ENCODE measurements at places on chromosomes 3 and 15. TPM values are rescaled to one million over a fixed set of nuclear protein-coding genes. Genes with fewer than 3 reads are reported as not detected.

GRCh38 chr3:6074952-6075351 lies 786.0 kb upstream of the GRM7 start:
- DNase-seq: no peak

DNA sequence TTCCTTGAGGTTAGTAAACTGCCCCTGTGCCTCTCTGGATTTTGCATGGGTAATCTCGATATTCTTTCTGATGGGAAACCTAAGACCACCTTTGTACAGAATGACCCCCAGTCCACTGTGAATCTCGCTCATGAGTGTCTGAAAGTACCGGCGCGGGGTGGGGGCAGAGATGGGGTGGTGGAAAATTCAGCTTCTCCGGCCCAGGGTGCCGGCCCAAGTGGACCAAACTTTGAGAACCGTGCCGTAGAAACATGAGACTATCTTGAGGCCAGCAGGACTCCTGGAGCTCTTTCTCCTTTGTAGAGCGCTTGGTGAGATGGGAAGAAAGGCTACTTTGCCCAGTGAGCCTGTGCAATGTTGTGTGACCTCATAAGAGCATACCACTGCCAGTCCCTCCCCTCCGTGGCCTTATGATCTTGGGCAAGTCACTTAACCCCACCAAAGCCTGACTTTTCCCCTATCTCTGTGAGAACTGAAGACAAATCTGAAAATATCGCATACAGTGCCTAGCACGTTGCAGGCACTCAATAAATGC lies 40.4 kb upstream of the VEPH1 start:
- no peak for DNase-seq

SMAD6 gene
- total RNA-seq: 4.4 TPM

DNA sequence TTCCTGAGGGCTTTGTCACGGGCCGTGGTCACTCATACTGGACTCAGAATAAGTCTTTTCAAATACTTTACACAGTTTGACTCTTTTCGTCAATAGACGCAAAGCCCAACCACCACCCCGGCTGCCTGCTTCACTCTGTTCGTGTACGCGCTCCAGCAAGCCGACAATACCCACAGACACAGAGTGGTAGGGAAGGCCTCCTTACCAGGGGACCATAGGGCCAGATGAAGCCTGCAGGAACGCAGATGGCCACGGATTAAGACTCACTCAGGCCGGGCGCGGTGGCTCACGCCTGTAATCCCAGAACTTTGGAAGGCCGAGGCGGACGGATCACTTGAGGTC lies 29.7 kb downstream of the EFCAB12 start:
- no peak for DNase-seq

DNA sequence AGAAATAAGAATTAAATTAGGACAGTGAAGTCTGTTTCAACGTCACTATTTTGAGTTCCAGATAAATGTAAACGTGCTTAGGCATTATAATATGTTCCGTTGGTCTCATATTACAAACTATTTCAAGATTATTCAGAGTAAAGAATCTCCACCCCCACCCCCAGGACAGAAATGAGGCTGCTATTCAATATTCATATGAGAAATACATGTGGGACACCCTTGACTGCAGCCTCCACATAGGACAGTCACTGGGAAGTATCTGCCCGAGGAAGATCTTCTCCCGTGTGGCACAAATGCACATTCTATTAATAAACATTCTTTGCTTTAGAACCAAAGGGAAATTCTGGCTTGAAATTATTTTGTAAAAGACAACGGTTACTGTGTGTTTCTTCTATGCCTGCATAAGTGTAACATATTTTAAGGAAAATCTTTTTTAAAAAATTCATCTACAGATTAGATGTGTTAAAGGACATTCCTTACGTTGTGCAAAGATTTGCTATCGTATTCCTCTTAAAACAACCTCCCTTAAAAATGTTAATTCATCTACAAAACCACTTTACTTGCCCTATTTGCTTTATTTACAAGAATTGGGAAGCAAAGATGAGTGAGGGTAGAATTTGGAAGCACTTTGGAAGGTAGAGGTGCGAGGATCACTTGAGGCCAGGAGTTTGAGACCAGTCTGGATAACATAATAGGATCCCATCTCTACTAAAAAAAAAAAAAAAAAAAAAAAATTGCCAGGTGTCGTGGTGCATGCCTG lies 148.3 kb upstream of the SOX14 start:
- no peak for DNase-seq

- DNase-seq: peak; percentile 21
These were observed 522 bp downstream of the MED12L start for GRCh38 chr3:151085889-151086483.

ZKSCAN7 gene
- total RNA-seq: 2.1 TPM

SH2D7 gene
- not detected for total RNA-seq

SPINK8 gene
- total RNA-seq: not detected

DNA sequence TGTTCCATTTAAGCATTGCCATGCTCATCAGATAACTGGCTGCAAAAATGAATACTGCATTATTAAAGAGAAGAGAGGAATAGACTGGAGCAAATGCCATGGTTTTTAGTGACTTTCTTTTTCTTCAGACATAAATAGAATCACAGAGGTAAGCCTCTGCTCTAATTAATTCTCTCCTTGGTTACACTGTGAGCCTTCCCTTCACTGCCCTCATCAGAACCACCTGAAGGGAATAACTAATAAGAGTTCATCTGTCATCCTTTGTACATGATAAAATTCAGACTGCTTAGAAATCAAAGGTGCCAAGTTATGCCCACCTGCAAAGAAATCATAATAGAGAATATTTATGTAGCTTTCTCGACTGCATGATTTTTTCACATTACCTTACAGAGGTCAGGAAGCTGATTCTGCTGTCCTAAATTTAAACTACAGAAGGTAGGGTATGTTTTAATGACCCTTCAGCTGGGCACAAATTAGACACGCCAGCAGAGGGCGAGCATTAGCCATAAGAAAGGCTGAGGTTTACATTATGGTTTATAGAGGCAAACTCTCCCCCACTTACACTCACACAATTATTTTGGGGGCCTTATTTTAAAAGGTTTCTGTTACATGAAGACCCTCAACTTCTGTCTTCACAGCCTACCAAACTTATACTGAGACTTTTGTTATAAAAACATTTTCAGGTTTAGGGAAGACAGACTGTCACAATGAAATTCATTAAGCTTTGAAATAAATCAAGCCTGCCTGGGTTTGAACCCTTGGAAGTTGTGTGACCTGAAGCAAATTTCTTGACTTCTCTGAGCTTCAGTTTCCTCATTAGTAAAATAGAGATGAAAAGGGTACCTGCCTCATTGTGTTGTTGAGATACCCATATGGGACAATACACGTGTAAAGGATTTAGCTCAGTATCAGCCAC lies 15.3 kb upstream of the UNC13C start:
- DNase-seq: no peak

ASB14 gene
- total RNA-seq: 0.76 TPM

ALPK3 gene
- 461 TPM for total RNA-seq

GRCh38 chr3:71307991-71308697 lies 275.4 kb downstream of the FOXP1 start:
- no peak for DNase-seq

C3orf22 gene
- total RNA-seq: 0.12 TPM

AZI2 gene
- total RNA-seq: 63.8 TPM

DNA sequence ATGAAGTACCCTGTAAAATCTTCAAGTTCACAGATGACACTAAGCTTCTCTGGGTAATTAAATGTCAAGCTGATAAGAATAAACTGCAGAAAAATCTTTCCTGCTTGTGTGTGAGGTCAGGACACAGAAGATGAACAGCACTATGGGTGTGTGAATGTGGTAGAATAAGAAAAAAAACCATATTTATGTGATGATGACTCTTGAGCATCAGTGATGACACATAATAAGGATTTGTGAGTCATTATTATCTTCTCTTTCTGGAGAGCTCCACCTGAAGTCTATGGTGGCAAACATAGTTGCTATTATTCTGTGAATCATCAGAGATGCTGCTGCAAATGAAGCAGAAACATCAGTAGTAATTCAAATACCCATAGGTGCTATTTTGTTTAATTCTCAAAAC lies 422.4 kb downstream of the DIPK2A start:
- DNase-seq: no peak

DNA sequence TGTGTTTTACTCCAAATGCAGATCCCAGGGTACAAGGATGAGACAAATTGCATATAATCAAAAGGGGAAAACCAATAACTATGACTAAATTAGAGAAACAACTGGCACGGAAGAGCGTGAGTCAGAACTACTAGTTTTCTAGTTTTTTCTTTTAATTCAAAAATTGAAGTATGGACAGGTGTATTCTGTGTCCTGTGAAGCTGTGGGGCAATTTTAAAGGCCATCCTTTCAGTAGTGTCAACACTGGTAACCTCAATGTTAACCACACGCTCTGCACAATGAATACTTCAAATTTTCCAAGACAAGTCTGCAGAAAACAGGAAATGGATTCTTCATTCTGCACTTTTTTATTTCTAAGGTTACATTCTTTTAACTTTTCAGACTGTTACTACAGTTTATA lies 32.5 kb upstream of the GOLGA8A start:
- DNase-seq: no peak

DNA sequence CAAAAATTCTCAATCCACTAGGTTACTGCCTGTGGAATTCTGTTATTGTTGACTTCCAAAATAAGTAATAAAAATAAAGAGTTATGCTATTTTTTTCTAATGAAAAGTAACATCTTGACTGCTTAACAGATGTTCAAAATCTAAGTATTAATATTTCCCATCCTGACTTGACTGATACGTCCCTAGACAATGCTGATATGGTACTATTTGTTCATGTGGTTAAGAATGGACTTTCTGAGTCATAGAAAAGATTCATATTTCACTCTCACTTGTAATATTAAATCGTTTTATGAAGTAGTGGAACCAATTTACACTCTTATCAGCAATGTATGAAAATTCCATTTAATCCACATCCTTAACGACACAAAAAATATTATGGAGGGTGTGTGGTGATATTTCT lies 104.8 kb upstream of the PLSCR5 start:
- DNase-seq: no peak

- DNase-seq: no peak
These were observed 23.1 kb upstream of the FRMD4B start for GRCh38 chr3:69409011-69409410.

THRB gene
- total RNA-seq: 31.4 TPM

DNA sequence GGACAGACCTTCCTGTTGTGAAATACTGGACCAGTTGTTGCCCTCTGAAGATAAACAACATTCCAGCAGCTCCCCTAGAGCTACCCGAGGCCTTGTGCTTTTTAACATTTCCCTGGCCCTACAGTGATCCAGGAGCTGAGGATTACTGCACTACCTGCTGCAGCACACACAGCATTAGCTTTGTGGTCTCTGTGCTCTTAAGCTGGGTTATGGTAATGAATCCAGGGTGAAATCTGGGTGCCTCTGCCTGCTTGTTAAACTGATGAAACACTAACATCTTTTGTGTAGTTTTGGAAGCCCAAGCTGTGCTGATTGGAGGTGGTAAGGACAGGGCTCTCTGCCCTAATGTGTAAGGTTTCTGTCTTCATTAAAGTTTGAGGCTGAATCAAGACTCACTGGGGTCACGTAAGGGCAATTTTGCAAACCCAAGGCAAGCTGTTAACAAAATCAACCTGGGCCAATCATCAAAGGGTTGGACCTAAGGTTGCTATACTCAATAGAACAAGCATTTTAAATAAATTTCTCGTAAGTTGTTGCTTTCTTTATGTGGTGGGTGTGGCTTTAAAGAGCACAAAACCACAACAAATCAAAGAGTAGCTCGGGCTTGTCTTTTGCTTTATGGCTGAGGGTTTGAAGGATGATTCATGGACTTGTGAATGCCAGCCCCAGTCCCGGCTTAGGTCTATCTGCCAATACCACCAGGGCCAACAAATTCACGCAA lies 183.9 kb downstream of the TPRG1 start:
- no peak for DNase-seq

DNA sequence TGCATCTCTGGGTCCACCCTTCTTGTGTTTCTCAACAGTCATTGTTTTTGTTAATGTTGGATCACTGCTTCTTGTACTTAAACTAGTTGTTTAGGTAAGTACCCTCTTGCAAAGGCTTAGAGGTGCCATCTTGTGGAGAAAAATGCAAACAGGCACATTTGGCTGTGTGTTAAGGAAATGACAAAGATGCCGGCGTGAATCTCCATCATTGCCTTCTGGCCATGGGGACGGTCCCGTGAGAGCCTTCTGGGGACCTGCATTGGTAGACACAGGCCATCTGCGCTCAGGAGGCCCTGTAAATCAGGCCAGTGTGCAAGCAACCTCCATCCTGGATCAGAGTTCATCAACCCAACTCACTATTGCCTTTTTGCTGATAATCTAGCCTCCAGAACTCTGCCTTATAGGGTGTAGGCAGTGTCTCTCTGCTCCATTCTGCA lies 158.6 kb upstream of the NR2E3 start:
- DNase-seq: no peak

- no peak for DNase-seq
These were observed 31.2 kb downstream of the RYR3 start for GRCh38 chr15:33341953-33342352.

DNA sequence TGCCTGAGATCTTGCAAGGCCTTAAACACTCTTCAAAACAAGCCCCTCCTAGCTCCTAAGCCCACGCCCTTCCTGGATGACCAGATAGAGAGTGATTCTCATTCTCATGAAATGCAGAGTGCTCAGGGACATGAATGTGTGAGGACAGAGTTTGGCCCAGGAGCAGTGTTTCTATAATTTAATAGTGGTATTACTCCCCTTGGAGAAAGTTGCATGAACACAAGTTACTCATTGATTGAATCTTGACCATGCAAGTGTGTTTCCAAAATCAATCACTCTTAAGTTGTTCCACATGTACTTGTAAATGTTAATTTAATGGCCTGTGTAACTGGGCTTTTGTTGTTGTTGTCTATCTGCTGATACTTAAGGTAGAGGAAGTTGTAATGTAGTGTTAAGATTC lies 181.6 kb downstream of the ADAMTSL3 start:
- peak; percentile 23 for DNase-seq

DNA sequence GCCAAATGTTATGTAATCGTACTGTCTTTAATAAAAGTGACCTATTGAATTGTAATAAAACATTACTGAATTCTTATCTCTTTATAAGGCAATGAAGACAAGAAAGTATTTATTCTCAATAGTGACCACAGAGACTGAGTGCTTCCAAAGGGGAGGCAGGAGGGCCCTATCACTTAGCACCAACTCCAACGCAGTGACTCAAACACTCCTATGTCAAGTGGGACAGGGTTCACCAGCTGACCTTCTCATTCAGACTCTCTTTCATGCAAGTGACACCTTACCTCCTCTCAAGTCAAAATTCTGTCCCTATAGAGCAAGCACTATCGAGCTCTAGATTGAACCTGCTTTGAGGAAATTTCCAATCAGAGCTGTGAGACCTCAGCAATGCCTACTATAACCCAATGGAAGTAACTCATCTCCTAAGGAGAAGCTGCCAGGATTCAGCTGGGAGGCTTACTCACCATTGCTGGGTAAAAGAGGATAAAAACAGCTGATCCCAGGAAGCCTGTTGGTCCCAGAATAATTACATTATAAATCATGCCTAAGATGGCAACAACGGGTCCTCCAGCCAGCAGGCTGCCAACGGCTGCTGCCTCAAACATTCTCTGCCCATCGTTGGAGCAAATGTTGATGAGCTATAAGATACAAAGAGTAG lies 35.6 kb downstream of the ABCC5 start:
- no peak for DNase-seq

ALDH1A2 gene
- total RNA-seq: 2.7 TPM
